ENCODE measurements at places on chromosomes 6 and 20.

DNA sequence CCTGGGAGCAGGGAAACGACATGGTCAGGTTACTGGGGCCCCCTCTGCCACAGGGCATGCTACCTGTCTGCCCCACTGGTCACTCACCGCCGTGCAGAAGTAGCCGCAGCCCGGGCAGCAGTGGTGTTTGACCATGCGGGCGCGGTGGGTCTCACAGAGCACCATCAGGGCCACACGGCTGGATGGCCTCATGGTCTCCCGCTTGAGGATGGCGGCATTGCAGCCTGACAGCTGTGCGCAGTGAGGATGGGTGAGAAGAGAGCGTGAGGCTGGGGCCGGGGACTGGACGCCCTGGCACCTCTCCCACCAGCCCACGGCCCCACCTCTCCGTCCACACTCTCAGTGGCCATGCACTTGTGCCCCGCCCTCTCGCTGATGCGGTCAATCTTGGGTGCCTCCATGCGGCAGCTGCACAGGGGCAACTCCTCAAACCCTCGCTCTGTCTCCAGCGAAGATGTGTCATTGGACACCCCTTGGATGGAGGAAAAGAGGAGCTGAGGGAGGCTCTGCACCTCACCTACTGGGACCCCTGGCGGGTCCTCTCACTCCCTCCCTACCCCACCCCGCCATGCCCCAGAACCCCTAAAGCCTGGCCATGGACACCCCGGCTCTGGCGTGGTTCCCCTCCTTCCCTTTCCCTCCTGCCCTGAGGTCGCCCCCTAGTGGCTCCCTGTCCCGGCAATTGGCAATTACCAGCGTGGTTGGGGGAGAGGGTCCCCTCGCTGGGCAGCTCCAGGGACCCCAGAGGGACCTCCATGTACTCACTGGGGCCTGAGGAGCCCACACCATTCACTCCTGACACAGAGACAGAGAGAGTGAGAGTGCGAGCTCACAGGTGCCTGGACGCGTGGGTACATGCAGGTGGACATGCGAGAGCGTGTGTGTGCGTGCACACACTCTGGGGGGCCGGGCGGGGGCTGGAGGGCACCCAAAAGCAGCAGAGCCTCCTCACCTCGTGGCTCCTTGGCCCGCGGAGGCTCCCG, 8.9 kb downstream of the EHMT2 start:
- no peak for DNase-seq

GRCh38 chr6:163036160-163036645, 308.4 kb downstream of the PACRG start:
- DNase-seq: no peak

DNA sequence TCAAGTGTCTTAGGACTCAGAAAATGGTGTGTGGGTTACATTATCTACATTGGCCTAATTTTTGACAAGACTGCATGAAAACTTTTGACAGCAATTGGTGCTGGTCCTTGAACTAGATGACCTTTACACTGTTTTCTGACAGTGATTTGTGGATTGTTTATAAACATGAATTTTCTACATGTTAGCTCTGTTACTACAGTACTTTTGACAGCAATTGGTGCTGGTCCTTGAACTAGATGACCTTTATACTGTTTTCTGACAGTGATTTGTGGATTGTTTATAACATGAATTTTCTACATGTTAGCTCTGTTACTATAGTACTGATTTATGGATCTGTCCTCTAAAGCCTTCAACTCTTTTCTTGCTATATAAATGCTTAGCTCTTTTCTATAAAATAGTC, 16.7 kb downstream of the KCTD20 start:
- no peak for DNase-seq

GRCh38 chr20:44282192-44282591, 28.8 kb downstream of the FITM2 start:
- no peak for DNase-seq

- no peak for DNase-seq
Measured at GRCh38 chr6:155107432-155108069, 112.4 kb downstream of the TIAM2 start.

GRCh38 chr6:166410426-166410935, 27.7 kb upstream of the MPC1 start:
- no peak for DNase-seq

DNA sequence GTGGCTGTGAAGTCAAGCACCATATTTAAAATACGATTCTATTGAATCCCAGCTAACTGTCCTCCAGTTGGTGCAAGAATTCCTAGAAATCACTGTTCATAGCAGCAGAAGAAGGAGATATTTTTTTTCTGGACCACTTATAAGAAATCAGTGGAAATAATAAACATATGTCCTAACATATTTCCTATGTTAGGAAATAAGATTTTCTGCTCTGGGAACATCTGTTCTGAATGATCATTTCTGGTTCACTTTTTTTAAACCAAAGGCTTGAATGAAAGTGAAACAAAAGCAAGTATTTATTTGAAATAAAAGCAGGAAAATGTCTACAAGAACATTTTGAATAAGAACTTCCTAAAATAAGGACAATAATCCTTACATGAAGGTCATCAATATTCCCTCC, 138.9 kb upstream of the RALGAPA2 start:
- DNase-seq: no peak

DNA sequence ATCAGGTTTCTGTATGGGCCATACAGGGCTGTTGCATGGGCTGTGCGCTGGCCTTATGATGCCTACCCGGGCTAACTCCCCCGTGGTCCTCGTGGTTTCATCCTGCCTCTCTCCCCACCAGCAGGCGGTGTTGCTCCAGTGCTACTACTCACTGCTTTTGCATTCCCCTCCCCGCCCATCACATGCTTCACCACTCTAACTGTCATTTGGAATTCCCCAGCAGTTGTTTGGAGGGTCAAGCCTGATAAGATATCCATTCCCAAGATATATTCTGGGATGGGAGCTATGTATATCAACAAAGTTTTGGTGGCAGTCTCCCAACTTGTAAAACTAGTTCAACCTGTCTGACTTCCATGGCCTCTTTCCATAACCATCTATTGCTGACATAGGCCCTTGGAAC, 233.2 kb upstream of the SOX4 start:
- DNase-seq: no peak

DNA sequence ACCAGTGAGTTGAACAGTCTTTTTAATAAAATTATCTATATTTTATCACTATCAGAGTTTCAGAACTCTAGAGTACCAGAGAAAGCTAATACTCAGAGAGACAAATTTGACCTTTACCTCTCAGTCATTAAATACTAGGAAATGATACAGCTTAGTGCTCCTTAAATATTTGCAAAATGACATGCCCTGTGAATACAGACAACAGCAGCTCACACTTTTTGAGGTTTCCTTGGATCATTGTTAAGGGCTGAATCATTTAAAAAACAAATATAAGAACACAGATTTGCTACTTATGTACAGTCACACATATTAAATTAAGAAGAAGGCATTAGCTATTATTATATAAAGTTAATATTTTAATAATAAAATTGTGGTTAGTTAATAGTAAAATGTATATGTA, 1158.7 kb upstream of the EYS start:
- DNase-seq: no peak

DNA sequence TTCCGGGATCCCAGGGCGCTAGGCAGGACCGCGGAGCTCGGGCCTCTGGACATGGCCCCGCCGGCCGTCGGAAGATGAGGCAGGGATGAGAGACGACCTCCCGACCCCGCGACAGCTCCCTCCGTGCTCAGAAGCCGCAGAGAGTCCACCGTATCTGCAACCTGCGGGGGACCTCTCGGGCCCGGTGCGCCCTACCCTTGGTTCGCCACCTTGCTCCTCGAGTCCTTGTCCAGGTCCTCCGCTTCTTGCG, 301 bp downstream of the PPP1R3D start:
- no peak for DNase-seq

DNA sequence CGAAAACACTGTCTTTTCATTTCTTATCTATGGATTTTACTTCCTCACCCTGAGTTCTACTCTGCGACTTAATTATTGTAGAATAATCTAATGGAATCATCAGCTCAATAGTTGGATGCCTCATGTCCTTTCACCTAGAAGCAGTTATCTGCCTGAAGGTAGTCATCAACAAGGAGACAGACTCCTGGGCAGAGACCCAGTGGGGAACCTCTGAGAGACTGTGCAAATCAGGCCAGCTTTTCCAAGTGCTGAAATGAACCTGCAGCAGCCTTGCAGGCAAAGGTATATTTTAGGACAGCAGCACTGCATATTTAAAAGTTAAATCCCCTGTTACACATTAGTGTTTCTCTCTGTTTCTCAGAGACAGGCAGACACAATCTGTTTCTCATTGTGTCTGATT, 99.7 kb upstream of the STMND1 start:
- no peak for DNase-seq

DNA sequence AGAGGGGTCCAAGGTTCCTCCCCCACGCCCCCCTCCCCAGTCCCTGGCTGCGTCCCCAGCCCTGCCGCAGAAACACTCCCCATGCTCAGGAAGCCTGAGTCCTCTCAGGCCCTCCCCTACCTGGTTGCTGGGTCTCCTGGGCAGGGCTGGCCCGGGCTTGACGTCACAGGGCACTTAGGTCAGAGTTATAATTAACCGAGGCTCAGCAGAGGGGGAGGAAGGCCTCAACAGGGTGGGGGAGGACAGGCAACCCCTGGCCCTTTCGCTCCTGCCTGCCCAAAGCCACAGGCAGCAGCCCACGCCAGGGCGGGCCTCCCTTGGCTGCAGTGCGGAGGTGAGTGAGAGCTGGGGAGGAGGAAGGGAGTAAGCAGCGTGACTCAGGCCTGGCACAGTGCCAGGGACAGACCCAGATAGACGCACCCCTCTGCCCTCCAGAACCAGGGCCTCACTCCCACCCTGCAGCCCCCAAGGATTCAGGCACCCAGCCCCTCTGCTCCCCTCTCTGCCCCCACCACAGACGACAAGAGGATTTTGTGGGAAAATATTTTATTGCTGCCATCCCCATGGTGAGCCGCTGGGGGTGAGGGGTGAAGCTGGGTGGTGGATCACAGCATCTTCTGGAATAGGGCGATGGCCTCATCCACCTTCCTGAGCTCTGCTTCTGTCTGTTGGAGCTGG, at the start of gene VWA7:
Gene VWA7, minus strand, starts transcription at position 340 of the 678 bp plus-strand sequence. CDS start 549 bp downstream, outside the sequence.
- DNase-seq: peak; percentile 66

GRCh38 chr6:24492475-24492874, 2.3 kb upstream of the ALDH5A1 start:
- DNase-seq: no peak

DNA sequence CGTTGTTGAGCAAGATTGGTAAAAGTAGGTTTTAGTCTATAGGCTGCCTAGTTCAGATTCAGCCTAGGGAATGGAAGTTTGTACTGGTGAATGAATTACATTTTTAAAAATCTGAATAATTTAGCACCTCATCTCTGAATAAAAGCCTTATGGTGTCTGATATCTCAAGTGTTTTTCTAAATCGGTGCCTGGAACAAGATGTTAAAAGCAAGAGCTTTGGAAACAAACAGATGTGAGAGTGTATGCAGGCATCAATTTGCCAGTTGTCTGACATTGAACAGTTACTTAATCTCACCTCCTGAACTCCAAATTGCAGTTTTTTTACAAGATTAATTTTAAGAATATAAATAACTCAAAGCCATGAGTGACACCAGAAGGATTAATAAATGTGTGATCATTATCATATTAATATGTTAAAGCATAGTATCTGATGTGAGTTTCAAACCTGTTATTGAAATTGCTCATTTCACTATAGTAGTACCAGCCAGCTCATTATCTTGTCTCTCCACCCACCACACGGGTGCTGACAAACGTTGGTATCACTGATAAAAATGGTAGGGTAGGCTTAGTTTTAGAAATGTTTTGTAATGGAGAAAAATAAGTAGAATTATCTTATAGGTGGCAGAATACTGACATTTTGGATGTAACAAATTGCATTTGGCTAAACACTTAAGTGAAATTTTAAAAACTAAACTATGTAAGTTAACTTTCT, 157.3 kb downstream of the FAM83B start:
- DNase-seq: no peak

- DNase-seq: peak; percentile 7
Measured at GRCh38 chr6:77620278-77620882, 32.5 kb upstream of the MEI4 start.

DNA sequence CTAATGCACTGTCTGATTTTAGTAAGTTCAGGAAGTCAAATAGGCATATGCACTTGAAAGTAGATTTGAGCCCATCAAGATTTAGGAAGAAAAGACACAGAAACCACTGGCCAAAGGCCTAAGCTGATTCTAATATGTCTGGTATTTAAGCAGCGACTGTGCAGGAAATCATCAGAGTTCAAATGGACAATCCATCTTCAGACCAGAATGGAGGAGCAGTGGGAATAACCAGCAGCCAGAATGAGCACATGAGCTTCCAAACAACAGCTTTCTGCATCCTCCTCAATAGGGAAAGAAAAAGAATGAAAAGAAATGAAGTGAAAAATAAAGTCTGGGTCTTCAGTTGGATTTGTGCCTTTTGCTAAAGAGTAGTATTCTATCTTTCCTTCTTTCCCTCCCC, 50.6 kb downstream of the SOD2 start:
- no peak for DNase-seq

- peak; percentile 97 for DNase-seq
Measured at GRCh38 chr6:35468181-35468979, at the start of gene RPL10A. Gene RPL10A (plus strand): TSS chr6:35468401. CDS start chr6:35468435, 34 bp downstream.

GRCh38 chr6:141736104-141736503, 396.6 kb upstream of the GJE1 start:
- no peak for DNase-seq

GRCh38 chr20:51953731-51954340, 151.5 kb upstream of the SALL4 start:
- no peak for DNase-seq

DNA sequence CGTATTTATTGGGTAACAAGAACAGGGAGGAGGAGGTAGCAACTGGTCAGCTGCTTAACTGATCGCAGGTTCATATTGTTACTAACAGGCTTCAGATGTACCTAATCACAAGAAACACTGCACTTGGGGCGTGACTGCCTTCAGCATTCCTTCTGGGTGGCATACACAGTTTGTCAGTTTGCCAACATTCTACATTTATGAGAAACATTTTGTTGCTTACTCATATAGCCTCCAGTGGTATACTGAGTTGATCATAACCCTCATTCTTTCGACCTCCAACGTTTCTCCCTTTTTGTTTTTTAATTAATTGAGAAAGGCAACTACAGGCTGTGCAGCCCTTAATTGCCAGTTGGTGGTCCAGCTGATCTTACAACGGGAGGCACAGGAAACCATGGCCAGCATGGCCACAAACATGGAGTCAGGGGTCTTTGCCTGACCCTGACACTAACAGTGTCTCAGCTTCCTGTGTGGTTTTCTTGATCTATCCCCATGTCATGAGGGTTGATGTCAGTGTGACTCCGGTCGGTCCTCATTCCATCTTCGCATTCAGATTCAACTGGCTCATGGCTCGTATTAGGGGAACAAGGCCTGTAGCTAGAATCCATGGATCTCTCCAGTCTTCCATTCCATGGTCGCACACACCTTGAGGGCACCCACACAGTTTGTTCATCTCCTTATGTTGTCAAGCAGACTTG, 9.4 kb downstream of the EPB41L2 start:
- DNase-seq: no peak

DNA sequence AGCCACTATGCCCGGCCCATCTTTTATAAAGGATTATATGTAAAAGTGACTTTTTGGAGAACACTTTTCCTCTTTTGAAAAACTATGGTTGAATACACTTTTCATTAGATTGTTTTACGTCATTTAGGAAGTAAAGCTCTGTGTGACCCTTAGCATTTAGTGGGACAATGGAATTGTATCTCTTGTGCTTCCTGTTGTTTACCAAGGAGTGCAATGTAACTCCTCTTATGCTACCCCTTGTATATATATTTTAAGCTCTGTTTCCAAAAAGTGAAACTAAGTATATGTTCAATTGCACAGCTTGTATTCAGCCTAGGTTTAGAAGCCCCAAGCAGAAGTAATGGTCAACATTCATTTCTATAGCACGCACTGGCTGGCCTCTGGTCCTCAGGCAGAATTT, 183.1 kb upstream of the CITED2 start:
- no peak for DNase-seq

GRCh38 chr20:59207742-59208357, 44.2 kb downstream of the ZNF831 start:
- DNase-seq: no peak

- peak; percentile 37 for DNase-seq
Measured at GRCh38 chr6:132259070-132259469, 142.2 kb downstream of the MOXD1 start.

Data from mesenchymal stem cell (in vitro differentiated cells and primary cell).